Epithelial cell of prostate (primary cell): ENCODE measurements at places on chromosomes 11 and 22.

DNA sequence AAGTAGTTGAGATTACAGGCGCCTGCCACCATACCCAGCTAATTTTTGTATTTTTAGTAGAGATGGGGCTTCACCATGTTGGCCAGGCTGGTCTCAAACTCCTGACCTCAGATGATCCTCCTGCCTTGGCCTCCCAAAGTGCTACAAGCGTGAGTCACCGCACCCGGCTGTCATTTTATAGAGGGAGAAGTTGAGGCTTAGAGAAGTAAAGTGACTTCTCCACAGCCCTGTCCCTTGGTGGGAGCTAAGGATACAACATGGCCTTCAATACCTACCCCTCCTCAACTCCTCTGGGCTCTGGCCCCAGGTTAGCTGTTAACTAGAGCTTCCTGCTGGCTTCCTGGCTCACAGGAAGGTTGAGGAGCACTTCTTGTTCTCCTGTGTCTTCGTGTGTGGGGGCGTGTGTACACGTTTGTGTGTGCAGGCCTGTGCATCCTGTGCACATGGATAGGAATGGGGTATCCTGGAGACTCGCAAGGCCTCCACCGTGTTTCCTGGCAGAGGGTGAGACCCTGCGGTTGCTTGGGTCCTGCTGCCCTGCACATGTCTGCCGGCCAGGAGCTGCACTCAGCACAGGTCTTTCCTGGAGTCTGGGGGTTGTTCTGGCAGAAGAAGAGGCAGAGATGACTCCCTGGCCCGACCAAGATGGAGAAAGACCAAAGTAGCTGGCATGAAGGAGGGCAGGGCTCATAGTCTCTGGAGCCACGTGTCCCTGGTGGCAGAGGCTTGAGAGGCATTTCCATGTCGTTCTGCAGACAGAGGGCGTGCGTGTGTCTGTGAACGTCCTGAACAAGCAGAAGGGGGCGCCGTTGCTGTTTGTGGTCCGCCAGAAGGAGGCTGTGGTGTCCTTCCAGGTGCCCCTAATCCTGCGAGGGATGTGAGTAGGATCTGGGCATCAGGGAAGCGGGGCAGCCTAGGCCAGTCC lies 2.4 kb downstream of the SIDT2 start:
- DNase-seq: no peak

DNA sequence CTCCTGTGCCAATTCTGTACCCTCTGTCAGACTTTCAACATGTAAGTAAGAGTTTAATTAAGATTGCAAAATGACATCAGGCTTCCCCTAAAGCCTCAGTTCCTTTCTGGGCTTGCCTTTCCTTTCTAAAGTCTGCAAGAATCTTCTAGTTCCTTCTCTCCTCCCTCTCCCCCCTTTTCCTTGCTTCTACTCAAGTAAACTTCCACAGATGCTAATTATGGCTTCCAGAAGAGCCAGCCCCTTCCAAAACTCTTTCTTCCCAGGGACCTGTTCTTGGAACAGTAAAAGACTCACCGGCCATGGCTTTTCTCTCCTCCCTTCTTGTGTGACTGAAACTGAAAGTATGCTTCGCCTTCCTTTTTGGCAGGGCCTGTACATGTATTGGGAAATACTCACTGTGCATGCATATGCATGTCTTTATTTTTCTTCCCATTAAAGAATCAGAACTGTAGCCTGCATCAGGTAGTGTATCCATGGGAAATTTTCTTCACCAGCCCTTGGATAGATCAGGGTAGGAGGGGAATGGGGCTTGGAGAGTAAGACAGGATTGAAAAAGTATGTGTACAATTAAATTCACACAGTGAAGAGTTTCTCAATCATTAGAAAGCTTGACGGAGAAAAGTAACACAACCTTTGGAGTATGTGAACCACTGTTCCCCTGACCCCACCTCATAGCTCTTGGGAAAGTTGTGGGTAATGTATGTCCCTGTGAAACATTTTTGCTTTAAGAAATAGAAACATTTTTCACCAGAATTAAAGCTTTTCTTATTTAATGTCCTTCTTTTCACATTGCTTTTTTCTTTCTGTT lies at the start of gene CASP1:
Gene CASP1 (minus strand): TSS at position 332 of the 808 bp plus-strand sequence. CDS start 31 bp downstream, at position 301.
- DNase-seq: peak; percentile 44

GRCh38 chr11:15918212-15918611 lies 438.1 kb downstream of the SOX6 start:
- no peak for DNase-seq

DNA sequence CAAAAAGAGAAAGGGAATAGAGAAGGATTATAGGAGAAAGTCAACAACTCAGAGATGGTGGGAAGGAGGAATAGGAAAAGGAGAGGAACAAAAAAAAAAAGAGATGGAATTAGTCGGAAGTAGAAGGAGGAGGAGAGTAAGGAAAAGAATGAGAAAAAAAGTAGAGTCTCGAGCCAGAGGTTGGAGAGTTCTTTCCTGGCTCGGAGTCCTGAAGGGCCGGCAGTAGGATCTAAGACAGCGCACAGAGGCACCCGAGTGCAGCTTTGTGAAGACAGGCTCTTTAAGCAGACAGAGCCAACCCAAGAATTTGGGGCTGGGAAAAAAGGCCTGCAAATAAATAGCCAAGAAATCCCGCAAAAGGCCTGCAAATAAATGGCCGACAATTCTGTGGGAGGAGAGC lies 170.4 kb upstream of the CCDC90B start:
- no peak for DNase-seq

DNA sequence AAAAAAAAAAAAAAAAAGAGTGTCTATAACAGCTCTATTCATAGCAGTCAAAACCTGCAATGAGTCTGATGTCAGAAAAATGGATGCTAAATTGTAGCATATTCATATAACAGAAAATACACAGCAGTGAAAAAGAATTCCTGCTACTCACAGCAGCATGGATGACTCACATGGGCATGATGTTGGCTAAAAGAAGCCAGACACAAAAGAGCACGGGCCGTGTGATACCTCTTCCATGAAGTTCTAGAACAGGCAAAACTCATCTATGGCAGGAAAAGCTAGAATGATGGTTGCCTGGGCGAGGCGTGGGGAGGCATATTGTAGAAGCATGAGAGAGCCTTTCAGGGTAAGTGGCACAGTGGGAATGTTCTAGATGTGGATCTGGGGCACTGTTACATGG lies 18.9 kb downstream of the PLAAT3 start:
- no peak for DNase-seq

DNA sequence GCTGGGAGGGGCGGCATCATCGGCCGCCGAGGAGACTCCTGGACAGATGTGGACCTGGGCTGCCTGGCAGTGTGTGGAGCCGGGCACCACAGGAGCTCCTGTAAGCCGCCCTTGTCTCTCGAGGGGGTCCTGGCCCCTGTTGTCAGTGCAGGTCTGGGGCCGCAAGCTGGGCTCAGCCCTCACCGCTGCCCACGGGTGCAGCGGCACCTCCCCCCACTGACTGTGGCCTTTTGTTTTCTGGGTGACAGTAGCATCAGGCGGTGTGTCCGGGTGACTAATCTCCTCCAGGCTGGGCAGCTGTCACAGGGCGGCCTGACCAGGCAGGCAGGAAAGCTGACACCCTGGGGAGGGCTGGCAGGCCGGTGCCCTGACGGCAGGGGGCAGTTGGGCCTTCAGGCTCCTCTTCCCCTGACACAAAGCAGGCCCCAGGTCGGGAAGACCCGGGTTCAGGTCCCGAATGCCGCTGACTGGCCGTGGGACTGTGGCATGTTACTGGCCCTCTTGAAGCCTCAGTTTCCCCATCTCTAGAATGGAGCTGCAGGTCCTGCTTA lies 16.3 kb downstream of the DGKZ start:
- no peak for DNase-seq

GRCh38 chr22:44033694-44034093 lies 9.6 kb downstream of the PARVB start:
- no peak for DNase-seq

GRCh38 chr11:57321388-57322255 lies 3.1 kb downstream of the TNKS1BP1 start:
- no peak for DNase-seq

DNA sequence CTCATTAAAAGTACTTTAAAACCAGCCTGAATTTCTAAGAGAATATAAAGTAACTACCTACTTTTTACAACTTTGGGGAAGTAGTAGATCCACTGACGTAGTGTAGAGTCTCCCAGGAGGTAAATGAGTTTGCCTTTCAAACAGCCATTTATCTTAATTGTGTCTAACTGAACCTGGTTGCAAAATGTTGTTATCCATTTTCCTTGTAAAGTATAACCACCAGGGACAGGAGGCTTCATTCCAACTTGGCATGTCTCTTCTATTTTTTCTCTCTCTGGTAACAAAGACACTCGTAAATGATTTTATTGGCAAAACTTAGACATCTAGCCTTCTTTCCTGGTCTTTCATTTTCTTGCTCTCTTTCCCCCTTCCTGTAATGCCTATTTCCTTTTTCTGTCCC lies 36.9 kb downstream of the NXPE1 start:
- DNase-seq: no peak

DNA sequence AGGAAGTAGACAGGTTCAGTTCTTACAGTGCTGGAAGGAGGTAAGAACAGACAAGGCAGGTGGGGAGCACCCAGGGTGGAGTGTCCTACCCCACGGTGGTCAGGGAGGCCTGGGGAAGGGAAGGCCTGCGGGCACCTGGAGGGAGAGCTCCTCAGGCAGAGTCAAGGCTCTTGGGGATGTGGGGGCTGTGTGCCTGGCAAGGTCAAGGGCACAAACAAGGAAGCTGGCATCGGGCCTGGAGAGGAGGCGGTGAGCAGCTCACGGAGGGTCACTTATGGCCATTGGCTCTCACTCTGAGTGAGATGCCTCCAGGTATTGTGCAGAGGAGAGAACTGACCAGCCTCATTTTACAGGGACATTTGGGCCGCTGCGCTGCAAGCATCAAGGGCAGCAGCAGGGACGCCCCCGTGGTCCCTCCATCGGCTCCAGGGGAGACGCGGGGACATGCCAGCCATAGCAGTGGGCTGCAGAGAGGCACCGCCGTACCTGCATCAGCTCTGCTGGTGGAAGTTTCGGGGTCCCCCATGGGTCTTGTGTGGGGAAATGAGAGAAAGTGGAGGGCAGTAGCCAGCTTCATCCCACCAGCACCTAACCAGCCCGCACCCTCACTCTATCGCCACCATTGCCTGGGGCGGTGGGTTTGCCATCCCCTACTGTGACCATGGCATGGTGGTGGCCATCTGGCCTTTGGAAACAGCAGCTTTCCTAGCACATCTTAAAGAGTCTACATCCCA lies 37.5 kb upstream of the RTL6 start:
- DNase-seq: no peak
